Activated T-helper 9 cell treated with anti-CD3 and anti-CD28 coated beads, Interleukin-2, amount 50 U/mL, for 16 hours (primary cell): ENCODE measurements at places on chromosomes 4 and X.

DNA sequence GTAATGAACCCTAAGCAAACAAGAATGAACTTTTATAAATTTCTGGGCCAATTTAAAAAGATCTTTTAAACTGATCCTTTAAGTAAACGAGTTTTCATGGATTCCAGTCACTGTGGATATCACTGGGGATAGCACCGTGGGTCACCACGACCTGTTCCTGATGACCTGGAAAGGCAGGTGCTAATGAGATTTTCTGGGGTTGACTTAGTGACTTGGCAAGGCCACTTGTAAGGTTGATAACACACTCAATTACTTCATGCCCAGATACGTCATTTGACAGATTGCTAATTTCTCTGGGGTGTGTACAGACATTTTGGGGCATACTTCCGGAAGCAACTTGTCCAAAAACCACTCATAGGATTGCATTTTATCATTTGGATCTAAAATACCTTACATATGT lies 24.5 kb downstream of the PDLIM3 start:
- DNase-seq, result no peak

- no peak for DNase-seq
Observed at GRCh38 chr4:112982680-112983079, 66.8 kb upstream of the ANK2 start.

GRCh38 chr4:156537286-156537685 lies 434.3 kb downstream of the PDGFC start:
- no peak for DNase-seq

DNA sequence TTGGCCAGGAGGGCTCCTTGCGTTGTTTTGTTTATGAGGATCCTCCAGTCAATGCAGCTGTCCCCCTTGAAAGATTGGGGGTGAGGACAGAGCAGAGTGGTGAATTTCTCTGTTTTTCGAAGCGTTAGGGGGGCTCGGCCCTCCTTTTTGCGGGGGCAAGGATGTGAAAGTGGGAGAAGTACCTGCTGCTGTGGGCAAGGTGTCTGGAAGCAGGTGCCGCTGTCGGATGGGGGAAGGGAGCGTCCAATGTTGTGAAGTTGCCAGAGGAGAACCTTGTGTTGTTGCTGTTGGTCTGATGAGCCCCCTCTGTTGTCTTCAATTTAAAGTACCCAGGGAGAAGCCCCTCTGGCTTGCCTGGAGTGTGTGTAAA lies 613 bp downstream of the GLRB start:
- DNase-seq, result no peak

DNA sequence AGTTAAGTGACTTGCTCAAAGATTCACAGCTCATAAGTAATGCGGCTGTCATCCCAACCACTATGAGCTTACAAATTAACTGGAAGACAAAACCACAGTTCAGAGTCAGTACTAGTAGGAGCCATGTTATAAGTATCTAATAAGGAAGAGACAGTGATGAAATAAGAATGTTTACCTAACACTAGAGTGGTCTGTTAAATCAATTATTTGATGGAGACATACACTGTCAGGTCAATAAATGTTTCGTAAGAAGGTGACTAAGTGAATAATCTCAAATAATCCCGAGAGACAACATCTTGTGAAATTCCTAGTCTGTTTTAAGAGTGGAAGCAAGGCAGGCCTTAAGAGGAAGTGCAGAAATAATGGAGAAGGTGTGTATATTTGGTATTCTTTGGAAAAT lies 25.8 kb upstream of the AMELX start:
- DNase-seq, result no peak

DNA sequence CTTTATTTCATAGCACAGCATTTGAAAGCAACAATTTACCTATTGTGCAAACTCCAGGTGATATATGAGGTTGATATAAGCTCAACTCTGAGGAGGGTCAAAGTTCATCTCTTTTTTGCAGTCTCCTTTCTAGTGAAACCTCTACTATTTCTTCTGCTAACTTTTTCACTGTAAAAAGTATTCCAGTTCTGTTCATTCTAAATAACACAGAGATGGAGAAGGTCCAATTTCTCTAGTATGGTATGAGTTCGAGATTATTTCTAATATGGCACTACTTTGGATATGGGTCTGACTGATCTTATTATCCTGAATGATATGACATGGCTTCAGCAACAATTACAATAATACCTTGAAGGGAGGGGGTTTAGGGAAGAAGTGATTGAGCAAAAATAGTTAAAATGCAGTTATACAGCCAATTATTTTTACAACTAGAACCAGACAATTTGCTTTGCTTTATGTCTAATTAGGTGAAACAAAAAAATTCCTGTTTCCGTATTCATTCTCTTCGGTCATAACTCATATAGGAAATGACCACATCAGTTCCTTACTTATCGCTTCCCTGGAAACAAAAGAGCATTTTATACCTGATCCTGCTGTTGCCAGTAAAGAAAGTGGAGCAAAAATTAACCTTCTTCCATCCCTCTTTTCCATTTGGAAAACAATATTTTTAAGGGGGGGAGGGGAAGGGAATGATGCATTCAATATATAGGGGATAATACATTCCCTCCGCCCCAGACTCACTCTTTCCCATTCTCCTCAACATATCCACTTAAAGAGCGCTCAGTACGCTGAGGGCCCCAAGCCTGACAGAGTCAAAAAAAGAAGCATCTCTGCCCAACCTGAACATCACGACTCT lies 1.0 kb downstream of the TBC1D9 start:
- DNase-seq, result no peak

GRCh38 chr4:144410230-144410783 lies 235.6 kb upstream of the HHIP start:
- DNase-seq, result no peak

DNA sequence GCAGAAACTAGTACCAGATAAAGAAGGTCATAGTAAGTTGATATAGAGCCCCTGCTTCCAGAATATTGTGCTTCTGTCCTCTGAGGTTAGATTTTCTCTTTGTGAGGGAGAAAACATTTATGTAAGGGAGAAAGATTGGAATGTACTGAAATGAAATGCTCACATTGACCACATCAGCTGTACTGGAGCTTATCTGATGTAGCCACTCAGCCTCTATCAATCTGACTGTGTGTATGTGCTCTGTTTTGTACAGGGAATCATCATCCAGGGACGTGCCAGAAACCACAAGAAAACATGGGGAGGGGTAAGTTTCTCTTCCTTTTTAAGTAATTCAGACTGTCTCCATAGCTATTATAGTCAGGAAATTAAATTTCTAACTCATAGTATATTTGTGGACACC lies 56.8 kb downstream of the PRRG1 start:
- no peak for DNase-seq

- DNase-seq, result peak; percentile 35
Observed at GRCh38 chrX:154526901-154527675, 11.1 kb upstream of the FAM3A start.

DNA sequence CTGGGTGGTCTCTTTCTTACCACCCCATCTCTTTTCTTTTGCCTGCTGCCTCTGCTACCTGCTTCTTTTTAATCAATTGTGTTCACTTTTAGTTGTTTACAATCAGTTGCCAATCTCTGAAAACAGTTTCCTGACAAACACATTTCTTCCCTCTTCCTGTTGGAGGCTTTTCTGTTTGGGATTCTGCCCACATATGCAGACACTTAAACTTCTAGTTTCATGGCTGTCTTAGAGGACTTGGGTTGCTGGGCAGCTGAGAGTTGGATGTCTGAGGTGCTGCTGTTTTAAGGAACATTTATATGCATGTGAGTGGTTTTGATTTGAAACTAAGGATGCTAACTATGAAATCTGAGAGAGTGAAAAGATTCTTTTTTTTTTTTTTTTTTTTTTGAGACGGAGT lies 112.3 kb upstream of the LIMCH1 start:
- DNase-seq, result no peak

- no peak for DNase-seq
Observed at GRCh38 chr4:176469546-176469945, 149.8 kb downstream of the SPCS3 start.

GRCh38 chr4:66045913-66046312 lies 375.6 kb upstream of the EPHA5 start:
- no peak for DNase-seq

DNA sequence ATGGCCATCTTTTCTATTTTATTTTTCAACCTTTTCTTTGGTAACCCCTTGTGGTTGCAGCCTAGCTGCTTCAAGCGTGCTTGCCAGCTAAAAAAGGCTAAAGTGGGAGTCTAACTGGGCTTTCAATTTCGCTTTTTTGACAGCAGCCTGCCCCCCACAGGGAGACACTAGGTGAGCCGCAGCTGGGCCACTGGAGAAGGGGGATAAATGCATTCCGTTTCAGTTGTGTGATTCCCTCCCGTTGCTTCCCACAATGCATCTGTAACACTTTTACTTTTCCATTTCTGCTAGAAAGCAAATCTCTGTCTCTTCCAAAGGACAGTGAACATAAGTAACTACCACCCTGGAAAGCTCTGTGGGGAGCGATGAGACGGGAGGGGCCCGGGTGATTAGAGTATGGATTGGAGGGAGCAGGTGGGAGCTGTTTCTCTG lies 86.3 kb upstream of the RAPGEF2 start:
- DNase-seq, result no peak

GRCh38 chr4:152896811-152897210 lies 39.3 kb upstream of the FHDC1 start:
- DNase-seq, result no peak

DNA sequence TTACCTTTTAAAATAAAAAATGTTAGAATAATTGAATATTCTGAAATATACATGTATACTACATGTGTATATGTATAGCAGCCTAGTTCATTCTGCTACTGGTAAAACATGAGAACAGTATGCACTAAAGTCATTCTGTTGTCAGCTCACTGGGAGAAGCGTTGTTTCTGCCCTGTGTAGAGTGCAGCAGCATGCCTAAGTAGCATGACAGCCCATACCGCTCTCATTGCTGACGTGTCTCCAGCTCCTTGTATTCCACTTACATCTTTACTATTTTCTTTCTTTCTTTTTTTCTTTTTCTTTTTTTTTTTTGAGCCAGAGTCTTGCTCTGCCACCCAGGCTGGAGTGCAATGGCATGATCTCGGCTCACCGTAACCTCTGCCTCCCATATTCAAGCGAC lies 90.7 kb downstream of the KLHL8 start:
- no peak for DNase-seq

DNA sequence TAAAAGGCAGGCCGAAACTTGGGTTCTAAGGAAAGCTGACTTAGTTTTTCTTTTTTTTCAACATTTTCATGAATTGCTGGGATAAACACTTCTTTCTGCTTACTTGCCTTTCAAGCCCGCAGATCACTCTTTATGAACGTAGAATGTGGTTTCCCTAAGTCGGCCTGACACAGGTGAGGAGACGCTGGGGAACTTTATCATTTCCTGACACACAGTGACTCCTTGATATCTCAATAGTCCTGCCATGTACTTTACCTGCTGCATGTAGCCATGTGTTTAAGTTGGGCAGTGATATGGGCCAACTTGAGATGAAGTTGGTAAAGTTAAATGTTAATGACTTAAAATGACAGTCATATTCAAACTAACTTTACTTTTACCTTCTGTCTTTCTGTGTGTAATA lies 26.6 kb upstream of the SNCA start:
- DNase-seq, result no peak

DNA sequence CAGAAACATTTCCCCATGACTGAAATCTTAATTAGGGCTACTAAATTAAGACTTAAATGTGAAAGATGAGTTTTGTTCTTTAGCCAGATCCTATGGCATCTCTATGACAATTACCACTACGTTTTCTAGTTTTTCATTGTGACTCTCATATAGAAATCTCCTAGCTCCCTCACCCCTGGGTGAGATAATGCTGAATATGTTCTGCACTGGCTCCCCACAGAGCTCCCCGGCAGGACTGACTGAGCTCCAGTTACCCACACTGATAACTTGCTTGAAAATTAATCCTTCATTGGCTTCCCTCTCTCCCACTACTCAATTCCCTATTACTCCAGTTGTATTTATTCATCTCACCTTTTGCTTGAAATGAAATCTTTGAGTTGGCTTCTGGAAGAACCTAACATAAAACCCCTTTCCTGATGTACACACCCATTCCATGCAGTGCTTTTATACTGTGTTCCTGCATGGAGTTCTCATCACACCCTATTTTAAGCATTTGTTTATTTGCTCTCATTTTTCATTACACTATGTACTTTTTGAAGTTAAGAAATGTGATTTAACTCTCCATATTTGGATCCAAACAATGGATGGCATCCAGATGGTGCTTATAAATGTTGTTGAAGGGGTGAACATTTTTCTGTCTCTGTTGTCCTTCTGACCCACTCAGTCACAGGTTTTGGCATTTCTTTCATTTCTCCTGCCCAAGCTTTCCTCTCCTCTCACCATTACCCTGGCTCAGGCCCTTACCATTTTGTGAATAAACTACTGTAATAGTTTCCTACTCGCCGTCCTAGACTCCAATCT lies 623.4 kb downstream of the SPRY1 start:
- no peak for DNase-seq

- no peak for DNase-seq
Observed at GRCh38 chr4:150067859-150068258, 10.4 kb upstream of the DCLK2 start.

DNA sequence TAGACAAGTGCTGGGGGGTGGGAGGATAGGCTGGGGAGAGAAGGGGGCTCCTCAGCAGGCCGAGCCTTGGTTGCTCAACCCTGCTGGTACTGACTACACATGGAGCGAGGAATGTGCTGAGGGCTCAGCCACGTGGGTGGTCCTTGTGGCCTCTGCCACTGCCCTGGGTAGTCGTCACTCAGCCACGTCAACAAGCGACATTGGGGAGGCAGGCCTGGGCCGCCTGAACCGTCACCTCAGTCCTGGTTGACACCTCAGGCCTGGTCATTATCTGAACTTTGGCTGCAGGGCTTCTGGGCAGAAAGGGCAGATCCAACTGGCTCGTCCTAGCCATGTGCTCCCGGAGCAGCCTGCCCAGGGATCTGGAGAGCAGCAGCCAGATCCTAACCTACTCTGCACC lies 62.7 kb upstream of the GDPD2 start:
- DNase-seq, result no peak

DNA sequence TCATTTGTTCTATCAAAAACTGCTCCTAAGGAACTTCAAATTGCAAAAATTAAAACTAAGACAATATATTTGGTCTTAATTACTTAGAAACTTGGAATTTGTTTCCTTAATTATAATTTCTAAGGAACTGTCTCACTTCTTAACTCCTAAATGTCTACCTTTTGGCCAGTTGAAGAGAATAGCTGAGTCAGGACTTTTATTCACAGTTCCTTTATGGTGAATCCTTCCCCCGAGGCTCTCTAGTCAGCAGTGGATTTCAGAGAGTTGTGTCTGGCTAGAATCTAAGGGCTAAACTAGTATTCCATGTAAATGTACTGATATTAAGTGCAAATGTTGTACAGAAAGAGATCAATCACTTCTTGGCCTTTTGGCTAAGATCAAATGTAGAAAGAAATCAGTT lies 69.3 kb downstream of the AMMECR1 start:
- DNase-seq, result no peak

GRCh38 chrX:45445745-45446412 lies 245.2 kb upstream of the DIPK2B start:
- DNase-seq, result no peak

- DNase-seq, result no peak
Observed at GRCh38 chrX:12439416-12439815, 301.1 kb downstream of the FRMPD4 start.

GRCh38 chr4:3859571-3859970 lies 93.4 kb downstream of the ADRA2C start:
- no peak for DNase-seq
